ENCODE measurements at places on chromosomes 5 and 9.

GRCh38 chr9:74935008-74935407 is 17.7 kb downstream of the C9orf40 start:
- no peak for DNase-seq

DNA sequence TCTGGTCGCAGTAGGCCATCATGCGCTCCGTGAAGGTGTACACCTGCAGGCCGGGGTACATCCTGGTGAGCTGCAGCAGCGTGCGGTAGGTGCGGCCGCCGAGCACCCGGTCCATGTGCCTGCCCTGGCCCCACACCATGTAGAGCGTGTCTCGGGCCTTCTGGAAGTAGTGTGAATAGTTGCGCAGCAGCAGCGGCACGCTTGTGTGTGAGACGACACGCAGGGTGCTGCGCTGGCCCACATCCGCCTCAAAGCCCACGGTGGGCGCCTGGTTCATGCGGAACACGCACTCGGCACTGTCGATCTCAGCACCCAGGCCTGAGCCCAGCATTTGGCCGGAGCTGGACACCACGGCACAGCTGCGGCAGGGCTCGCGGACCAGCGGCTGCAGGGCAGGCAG is 4.5 kb downstream of the ST6GALNAC4 start:
- peak; percentile 13 for DNase-seq

- DNase-seq: no peak
These were observed 48.6 kb downstream of the PSMB7 start for GRCh38 chr9:124366476-124367220.

GRCh38 chr5:150777685-150778084 is 872 bp upstream of the SMIM3 start:
- DNase-seq: no peak

GRCh38 chr9:123508048-123508447 is 152.1 kb downstream of the CRB2 start:
- no peak for DNase-seq

DNA sequence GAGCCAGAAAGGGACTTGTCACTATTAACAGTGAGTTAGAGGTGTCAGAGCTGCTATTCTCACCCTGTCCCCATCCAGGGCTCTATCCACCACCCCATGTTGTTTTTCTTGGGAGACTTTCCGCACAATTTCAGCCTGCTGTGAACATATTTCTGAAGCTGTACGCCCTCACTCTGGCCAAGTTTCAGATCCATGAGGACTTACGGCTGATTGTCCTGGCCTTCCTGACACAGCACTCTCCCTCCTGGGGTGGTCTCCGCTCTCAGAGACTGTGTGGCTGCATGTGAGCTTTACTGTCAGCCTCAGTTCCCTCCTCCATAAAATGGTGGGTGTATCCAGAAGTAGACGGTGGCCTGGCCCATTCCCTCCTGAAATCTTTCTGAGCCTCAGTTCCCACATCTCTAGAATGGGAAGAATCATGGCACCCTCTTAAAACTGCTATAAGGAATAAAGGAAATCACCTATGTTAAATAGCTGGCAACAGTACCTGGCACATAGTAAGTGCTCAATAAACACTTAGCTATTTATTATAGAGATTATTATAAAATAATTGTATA is 804 bp upstream of the IL17B start:
- DNase-seq: no peak

DNA sequence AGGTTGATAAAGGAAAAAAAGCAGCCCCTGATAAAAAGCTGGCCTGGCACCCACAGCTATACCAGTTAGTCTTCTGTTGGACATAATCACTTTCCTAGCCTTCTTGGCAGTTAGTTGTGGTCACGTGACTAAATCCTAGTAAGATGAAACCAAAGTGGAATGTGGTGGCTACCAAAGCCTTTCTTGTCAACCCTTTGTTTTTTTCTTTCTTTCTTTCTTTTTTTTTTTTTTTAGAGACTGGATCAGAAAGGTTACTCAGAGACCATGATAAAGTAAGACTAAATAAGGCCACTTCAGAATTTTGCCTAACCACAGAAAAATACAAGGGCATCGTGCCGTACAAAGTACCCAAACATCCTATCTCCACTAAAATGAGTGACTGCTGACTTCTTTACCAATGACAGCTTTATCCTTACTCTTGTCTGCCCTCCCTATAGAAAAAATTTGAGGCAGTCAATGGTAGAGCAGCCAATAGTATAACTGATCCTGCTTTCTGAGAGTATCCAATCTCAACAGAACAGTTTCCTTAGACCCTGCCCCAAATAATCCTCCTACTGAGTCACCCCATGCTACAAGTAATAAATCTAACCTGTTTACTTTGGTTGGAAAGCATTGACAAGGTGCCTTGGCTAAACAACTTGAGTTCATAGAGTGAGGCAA is 14.2 kb upstream of the KIF27 start:
- DNase-seq: no peak

- no peak for DNase-seq
These were observed 1.5 kb downstream of the ZCCHC7 start for GRCh38 chr9:37121881-37122280.

- DNase-seq: no peak
These were observed 311.1 kb upstream of the CLINT1 start for GRCh38 chr5:158170060-158170459.

DNA sequence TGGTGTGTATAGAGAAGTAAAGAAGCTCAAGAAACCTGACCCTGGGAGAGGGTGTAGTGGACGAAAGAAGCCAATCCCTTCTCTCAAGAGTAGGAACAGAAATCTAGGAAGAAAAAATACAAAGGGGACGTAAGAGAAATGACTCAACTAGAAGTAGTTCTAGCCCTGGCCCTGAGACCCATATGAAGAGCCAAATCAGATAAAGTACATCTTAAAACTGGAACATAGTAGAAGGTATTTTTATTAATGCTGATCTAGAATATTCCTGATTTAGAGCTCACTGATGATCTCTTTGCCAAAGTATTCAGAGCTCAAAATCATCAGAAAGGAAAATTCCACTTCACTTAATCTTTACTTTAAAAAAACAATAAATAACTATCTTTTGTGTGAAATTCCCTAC is 184.8 kb downstream of the MLLT3 start:
- DNase-seq: no peak

GRCh38 chr9:79939819-79940218 is 368.1 kb downstream of the TLE4 start:
- no peak for DNase-seq

DNA sequence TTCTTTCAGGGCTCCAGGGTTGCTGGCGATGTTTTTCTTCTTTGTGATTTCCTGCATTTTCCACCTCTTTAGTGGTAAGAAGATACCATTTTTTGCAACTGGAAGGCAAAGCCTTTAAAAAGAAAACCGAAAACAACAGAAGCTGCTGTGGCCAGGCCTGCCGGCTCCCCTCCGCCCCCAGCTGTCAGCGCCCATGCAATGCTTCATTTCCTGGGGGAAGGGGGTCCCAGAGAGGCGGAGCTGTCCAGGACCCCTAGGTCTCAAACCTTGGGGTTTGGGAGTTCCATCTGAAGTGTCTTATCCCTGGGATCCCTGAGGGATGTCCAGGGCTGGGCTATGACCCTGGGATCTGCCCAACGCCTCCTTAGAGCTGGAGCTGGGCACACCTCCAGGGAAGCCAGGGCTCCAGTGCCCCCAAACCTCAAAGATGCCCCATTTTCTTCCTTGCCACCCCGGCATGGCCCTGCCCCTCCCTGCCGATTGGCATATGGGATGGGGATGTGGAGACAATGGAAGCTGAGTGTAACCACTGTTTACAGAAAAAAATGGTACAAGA is 257.2 kb upstream of the MVB12B start:
- DNase-seq: no peak

DNA sequence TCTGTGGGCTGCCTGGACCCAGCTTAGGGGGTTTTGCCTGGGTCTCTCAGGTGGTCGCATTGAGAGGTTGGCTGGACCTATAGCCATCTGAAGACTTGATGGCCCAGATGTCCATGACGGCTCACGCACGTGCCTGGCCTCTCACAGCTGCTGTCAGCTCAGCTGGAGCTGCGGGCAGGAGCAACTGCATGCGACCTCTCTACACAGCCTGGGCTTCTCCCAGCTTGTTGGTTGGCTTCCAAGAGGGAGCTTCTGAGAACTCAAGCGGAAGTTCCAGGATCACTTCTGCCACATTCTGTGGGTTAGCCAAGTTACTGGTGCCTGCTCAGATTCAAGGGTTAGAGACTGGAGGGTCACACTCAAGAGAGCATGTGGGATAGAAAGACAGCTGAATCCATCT is 99.2 kb downstream of the DAPK1 start:
- no peak for DNase-seq

DNA sequence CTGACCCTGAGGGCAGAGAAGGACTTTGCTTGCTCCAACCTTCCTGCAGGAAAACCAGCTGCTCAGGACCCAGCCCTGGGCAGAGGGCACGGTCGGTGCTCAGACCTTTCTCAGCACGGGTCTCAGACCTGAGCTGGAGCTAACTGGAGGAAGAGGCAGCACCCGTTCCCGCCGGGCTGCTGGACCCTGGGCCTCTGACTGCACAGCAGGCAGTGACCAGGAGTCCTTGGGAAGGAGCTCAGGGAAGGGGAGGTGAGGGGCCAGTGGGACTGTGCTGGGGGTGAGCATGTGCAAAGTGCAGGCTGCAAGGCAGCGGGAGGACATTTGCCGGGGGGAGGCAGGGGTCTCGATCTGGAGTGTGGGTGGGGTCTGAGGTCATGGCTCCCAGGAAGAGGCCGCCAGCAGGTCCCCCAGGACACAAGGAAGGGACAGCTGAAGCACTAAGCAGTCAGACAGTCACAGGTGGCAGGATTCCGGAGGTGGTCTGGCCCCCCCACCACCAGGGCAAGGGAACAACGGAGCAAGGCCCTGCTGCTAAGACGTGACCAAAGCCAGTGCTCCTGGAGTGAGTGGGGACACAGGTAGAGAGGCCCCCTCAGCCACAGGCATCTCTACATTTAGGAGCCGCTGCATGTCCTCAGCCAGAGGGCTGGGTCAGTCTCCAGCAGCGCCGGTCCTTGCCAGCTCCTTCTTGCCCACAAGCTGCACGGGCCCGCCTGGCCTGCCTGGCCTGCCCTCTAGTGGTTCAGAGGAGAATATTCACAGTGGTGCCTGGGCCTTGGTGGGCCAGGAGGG is 4.8 kb upstream of the DPM2 start:
- no peak for DNase-seq

- DNase-seq: no peak
These were observed 37.2 kb downstream of the TRIM36 start for GRCh38 chr5:115132465-115132864.

DNA sequence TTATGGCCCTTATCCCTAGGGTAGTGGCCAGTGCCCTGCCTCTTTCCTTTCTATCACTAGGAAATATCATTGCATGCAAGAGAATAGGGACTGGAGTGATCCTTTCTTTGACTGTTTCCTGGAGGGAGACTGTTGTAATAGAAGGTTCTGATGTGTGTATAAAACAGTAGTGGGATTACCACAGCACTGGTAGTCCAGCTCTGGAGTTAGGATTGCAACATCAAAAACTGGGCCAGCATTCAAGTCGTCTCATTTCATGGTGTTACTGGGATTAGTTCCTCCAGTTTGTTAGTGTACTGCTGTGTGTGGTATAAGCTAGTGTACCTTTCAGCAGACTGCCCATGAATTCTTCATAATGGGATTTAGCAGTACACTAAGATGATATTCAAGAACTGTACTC is 45.8 kb downstream of the KIAA1958 start:
- DNase-seq: no peak

DNA sequence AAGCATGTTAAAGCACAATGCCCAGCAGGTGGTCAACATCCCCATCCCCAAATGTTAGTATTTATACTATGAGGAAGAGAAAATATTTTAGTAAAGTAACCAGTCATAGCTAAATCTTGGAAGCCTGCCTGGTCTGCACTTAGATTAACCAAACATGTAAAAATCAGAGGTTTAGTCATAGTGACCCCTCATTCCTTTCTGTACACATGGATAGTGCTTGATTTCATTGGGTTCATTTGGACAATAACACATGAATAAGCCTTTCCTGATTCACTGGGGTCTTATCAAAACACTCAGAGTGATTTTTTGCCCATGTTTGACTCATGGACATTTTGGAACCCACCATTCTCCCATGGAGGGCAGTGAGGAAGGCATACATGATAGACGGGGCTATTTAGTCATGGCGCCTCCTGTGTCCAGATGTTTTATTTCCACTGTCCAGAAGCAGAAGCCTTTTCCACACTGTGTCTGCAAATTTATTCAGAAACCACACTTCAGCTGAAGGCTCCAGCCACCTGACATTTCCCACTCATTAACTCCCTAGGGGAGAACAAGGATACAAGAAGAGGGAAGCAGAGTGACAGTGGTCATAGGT is 32.5 kb downstream of the OR1J1 start:
- DNase-seq: no peak

DNA sequence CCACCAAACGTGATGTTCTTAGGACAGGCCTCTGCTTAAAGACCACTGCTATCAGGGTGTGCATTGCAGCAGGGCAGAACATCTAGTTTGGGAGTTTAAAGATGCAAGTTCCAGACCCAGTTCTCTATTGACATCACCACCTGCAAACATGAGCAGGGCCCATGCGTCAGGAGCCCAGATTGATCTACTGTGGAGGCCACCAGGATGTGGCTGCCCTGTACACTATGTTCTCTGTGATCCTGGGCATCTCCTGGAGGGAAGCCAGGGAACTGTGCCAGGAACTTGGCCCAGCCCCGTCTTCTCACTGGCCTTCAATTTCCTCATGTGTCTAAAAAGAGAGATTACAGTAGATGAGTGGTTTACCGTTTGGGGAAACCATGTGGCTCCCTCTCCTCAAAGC is 87.1 kb downstream of the PDE6A start:
- no peak for DNase-seq

DNA sequence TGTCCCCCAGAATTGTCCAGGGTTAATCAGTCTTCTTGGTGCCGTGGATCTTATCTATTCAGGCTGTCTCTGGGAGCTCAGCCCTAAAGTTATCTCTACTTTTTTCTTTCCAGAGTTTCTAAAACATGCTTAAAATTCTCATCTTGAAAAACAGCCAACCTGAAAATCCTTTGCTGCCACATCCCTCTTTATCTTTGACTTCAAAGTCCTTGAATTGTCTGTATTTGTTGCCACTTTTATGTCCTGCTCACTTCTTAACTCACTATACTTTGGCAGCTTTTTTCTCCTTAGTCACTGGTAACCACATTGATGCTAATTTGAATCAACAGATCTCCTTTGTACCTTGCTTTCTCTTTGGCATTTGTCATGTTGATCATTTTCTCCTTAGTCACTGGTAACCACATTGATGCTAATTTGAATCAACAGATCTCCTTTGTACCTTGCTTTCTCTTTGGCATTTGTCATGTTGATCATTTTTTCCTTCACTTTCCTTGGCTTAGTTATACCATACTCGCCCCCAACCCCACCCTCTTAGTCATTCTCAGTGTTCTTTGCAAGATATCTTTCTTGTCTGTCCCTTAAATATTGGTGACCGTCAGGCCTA is 8.5 kb downstream of the DMXL1 start:
- DNase-seq: no peak
